Activated naive CD8-positive, alpha-beta T cell treated with anti-CD3 and anti-CD28 coated beads for 36 hours (primary cell): ENCODE measurements at places on chromosomes 12 and 14. TPM values are rescaled to one million over a fixed set of nuclear protein-coding genes. Genes with fewer than 3 reads are reported as not detected.

The OLR1 gene
- total RNA-seq = not detected

The ABHD12B gene
- not detected for total RNA-seq

The FOXN4 gene
- total RNA-seq = not detected

The SYCP3 gene
- 0.21 TPM for total RNA-seq

DNA sequence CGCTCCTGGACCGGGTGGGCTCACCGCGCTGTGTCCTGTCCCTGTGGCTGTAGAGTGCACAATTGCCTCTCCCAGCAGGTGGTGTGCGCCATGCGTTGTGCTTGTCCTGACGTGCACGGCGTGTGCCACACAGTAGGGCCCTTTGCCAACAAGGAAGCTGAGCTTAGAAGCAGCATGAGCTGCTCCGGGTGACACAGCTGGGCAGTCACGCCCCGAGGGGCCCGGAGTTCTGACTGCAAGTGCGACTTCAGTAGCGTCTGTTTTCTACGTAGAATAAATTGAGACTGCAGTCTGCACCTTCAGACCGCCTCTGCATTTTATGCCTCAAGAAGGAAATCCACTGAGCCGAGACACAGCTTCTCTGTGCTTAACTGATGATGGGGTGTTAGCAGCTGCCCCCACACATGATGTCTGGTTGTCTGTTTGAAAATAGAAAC is 81.6 kb downstream of the ADGRD1 start:
- DNase-seq = no peak

- no peak for DNase-seq
These were observed 21.0 kb downstream of the RTN1 start for GRCh38 chr14:59849411-59850130.

DNA sequence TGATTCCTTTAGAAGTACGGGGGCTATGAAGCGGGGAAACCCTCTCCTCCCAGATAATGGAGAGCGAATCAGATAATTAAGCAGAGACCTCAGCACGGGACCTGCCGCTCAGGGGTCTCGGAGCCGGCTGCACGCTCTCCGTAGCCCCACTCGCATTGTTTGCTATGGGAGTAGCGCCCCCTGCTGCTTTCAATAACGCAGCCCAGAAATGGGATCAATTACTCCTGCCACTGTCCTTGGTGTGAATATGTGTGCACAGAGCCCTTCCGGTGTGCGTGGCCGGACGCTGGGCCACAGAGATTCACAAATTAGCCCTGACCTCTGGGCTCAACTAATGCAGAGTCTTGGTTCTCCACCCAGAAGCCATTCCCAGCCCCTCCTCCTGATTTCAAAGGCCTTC is 76.4 kb upstream of the TMEM132C start:
- no peak for DNase-seq

GRCh38 chr14:57345106-57345505 is 45.3 kb upstream of the NAA30 start:
- no peak for DNase-seq

DNA sequence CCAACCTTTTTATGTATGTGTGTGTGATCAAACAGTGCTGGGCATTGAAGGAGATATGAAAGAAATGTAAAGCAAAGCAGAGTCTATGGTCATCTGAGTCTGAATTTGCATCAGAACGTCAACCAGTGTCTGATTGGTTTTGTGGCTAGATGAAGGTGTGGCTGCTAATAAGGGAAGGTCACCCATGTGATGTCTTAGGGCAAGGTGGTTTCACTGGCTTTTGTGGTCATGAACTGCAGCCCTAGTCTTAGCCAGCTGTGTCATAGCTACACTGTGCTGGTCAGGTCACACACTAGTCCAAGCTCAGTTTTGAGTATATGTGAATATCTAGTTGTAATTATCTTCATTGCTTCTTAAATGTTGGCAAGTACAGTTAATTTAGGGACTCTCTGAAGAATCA is 105.8 kb downstream of the TGFB3 start:
- no peak for DNase-seq
